NCI-H1694 (cell line): ENCODE measurements at places on chromosomes 5 and 9.

GRCh38 chr9:134057307-134057657 lies 10.5 kb downstream of the BRD3 start:
- no peak for DNase-seq

- DNase-seq, result no peak
These were observed 243.5 kb downstream of the ENC1 start for GRCh38 chr5:74396913-74397622.

- DNase-seq, result no peak
These were observed 6.1 kb upstream of the PRUNE2 start for GRCh38 chr9:76911971-76912370.

DNA sequence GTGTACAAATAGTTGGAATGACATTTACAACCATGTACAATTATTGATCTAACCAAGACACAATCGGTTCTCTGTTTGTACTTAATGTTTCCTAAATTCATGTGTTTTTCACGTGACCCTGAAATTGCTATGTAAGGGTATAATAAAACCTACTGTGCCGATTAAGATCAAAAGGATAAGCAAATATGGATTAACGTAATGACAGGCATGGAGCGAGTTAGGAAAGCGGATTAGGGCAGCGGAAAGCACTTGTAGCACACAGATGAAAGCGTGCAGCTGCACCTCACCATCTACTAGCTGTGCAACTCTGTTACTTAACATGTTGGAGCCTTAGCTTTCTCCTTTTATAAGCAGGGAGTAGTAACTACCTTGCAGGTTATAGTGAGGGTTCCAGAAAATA lies 38.3 kb upstream of the ZFYVE16 start:
- no peak for DNase-seq

DNA sequence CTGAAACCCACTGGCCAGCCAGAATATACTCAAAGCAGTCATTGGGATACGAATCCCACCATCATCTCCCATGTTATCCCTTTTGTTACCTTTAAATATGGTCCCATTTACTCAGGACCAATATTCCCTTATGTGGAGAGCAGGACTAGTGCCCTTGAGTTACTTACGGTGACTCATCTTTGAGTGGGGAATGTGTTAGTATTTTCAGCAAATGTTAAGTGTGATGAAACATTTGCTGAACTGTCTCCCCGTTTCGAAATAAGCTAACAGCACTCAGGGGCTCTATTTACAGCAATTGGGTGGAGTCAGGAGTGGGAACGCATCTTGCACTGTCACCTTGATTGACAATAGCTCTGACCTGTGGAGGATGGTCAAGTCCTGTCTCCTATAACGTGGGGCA lies 67.4 kb downstream of the CTSL start:
- no peak for DNase-seq

- no peak for DNase-seq
These were observed 59.5 kb upstream of the FBXL7 start for GRCh38 chr5:15440434-15440833.
